ENCODE measurements at places on chromosomes 11 and 22.

DNA sequence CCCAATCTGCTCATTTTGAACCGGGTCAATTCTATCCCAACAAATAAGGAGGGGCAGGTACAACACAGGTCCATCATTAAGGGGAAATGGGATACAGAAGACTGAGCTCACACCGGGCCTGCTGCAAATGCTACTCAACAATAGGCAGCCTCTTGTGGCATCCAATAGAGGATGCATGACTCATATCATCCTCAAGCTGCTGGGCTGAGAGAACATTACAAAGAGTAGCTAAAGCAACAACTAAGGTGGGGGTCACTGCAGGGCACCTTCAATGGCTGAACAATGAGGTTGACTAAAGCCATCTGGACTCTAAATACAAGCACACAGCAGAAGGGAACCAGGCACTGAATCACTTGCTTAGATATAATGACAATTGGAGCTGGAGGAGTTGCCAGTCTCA is 130.1 kb upstream of the SYN3 start:
- DNase-seq: peak; percentile 72

DNA sequence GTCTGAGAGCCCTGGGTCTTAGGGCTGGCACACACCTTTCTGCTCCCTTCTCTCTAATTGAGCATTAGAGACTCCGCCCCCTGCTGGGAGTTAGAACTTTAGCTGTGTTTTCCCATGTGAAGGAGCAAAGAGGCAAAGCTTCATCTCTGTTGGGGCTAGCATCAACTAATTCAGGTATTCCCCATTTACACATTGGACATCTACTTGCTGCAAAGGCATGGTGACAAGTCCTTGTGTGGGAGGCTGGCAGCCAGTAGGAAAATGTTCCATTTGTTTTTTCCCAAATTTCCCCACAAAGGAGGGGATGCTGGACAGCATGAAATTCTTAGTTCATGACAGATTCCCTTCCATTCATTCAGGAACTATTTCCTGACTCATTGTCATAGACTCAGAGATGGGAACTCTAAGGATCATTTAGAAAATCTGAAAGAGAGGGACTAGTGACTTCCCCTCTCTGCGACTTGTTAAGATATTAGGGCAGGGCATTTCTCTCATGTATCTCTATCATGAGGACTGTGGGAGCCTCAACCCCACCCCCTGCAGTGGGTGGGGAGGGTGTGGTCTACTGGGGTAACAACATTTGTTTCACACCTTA is 3.6 kb downstream of the CD44 start:
- DNase-seq: no peak

- DNase-seq: no peak
Observed at GRCh38 chr11:31872076-31872443, 60.9 kb upstream of the PAX6 start.

DNA sequence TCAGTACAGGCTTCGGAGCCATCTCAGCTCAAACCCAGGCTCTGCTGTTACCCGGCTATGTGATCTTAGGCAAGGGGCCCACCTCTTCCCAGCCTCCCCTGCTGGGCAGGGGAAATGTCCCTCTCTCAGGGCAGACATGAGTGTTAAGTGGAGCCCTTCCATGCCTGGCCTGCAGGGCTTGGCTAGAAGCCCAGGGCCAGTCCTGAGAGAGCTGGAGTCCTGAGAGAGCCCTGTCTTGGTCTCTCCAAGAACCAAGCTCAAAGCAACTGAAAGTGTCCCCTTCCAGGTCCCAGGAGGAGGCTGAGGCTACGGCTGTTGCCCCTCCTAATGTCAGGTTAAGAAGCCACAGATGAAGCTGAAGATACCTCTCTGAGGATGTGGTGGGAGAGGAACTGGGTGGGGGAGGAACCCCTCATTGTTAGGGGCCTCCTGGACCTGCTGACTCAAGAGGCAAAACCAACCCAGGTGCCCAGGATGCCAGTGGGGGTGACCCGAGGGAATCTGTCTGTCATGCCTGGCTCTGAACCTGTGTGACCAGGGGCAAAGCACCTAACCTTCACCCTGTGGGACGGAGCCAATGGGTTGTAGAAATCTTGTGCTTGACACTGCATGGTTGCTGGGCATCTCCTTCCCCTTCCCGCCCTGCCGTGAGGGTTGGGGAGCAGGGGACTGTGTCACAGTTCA is 4.2 kb downstream of the ZP1 start:
- DNase-seq: no peak

DNA sequence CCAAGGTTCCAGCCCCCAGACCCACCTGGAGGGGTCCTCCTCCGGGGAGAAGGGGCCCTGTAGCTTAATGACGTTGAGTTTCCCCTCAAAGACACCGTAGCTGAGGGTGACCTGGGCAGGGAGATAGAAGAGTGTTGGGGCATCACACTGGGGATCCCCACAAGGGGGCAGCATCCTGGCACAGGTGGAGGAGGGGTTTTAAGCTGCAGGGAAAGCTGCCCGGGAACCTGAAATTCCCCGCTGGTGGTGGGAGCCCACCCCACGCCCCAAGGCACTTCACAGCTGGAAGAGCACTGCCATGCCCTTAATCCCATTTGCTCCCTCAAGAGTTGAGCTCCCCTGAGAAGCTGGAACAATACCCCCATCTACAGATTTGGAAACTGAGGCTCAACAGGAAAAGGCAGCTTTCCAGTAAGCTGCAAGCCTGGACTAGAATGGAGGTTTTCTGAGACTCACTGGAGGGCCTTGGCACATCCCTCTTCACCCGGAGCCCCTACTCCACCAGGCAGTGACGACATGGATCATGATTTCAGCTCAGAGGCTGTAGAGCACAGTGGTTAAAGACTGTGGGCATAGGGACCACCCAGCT is 13.7 kb downstream of the MFNG start:
- DNase-seq: no peak

DNA sequence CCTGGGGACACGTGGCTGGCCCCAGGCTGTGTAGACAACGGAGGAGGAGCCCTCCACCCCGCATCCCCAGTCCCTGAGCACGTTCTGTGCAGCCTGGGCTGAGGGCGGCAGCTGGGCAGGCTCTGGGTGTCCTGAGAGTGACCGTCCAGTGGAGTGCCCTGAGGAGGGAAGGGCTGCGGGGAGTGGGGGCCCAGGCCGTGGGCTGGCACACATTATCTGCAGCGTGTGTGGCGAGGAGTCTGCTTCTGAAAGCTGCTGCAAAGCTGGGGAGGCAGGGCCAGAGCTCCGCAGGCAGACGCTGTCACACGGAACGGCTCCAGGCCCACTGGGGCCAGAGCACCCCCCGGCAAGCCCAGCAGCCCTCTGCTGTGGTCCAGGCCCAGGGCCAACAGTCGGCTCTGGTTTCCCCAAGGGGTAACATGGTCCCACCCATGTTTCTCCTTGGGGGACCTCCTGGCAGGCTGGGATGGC is 835 bp upstream of the ANO9 start:
- no peak for DNase-seq

GRCh38 chr11:12863605-12864121 is 145.5 kb upstream of the RASSF10 start:
- DNase-seq: no peak

- no peak for DNase-seq
Observed at GRCh38 chr11:126185259-126186024, 26.0 kb downstream of the RPUSD4 start.

GRCh38 chr11:17506942-17507341 is 30.3 kb upstream of the ABCC8 start:
- no peak for DNase-seq

- no peak for DNase-seq
Observed at GRCh38 chr11:27186580-27186979, 146.0 kb downstream of the BBOX1 start.

DNA sequence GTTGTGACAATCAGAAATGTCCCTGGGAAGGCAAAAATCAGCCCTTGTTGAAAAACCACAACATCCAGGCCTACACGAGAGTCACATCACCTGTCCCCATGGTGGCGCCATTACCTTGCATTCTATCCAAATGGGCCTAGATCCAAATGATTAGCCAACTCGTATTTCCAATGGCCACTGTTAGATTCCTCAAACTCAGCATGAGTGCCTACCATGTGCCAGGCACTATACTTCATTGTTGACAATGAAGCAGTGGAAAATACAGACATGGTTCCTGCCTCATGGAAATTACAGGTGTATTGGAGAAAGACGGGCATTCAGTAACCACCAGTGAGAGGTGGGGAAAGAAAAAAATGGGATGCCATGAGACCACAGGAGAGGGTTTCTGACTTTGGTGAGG is 29.8 kb upstream of the CREB3L1 start:
- DNase-seq: peak; percentile 76

DNA sequence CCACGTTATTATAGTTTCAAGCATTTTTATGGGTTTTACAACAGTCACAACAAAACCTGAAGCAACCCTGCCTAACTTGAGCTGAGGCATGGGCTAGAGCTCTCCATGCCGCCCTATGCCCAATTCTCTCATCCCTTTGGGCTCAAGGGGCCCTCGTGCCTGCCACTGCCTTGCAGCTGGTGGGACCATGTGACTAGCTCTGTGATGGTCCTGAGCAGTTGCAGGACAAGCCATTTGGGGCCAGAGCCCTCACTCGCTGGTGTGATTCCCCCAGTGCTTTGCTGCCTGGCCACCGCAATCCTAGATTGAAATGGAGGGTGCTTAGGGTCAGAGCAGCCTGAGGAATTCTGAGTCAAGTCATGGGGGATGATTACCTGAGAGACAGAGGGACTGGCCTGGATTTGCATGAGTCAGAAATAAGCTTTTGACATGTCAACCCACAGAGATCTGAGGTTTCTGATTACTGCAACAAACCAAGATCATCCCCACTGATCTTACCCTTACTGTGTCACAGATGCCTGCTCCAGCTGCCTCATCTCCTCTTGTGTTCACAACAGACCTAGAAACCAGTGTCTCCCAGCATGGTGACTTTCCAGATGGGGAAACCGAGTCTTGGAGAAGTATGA is 323.7 kb downstream of the BRD1 start:
- DNase-seq: no peak

DNA sequence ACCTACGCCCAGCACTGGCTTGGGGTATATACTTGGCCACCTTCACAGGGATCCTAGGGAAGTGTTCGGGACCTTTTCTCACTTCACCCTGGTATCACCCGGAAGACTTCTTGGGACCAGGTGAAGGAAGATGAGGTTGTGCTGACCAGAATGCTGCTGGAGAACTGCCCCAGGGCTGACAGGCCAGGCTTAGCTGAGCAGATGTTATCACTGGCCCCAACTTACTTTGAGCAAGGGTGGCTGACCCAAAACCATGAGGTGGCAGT is 4.5 kb downstream of the FTH1 start:
- DNase-seq: no peak

DNA sequence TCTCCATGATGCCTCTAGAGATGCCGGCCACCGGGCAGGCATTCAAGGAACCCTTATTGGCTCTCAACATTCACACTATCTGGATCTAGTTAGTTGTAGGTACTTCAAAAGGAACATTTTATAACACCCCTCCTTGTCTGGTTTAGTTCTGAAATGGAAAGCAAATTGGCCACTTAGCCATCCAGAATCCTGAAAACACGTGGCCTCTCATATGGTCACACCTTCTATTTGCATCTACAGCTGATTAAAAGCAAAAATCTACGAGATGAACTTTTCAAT is 29.2 kb downstream of the ABTB2 start:
- no peak for DNase-seq

- DNase-seq: no peak
Observed at GRCh38 chr11:67355023-67355793, 1.9 kb upstream of the POLD4 start.

- DNase-seq: no peak
Observed at GRCh38 chr11:43576803-43577521, 103.6 kb upstream of the HSD17B12 start.

- no peak for DNase-seq
Observed at GRCh38 chr22:46202897-46203600, 47.0 kb downstream of the CDPF1 start.

GRCh38 chr11:130308886-130309285 is 5.8 kb downstream of the ZBTB44 start:
- DNase-seq: no peak

- DNase-seq: no peak
Observed at GRCh38 chr22:44181912-44182587, 1.3 kb downstream of the PARVG start.

GRCh38 chr22:46576556-46577367 is 39.3 kb upstream of the CELSR1 start:
- DNase-seq: no peak

GRCh38 chr11:61599968-61600710 is 19.3 kb upstream of the SYT7 start:
- DNase-seq: no peak

GRCh38 chr22:23888615-23889401 is 5.4 kb upstream of the MIF start:
- no peak for DNase-seq

DNA sequence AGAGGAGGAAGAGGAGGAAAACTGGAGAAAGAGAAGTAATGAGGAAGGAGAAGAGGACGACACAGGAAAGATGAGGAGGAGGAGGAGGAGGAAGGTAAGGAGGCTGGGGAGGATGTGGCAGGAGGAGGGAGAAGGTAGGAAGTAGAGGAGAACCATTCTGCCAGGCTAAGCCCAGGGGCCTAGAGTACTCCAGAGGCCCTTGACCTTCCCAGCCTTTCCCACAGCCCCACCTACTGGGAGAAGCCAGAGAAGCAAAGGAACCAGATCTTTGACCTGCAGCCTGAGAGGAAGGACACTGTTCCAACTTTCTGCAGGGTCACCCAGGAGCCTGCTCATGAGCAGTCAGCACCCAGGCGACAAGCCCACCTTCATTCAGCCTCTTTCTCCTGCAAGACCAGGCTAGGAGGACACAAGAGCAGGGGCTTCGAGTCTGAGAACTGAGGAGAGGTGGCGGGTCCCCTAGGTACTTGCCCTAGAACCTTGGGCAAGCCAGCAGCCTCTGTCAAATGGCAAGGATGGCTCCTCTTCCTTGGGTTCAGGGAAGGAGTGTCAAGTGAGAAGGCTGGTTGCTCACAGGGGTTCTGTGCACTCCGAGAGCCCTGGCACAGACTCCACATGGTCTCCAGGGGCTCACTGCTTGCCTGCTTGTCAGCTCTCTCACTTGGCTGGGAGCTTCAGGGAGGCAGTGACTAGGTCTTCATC is 27.9 kb upstream of the OAF start:
- no peak for DNase-seq

GRCh38 chr22:37219533-37219932 is 7.3 kb upstream of the SSTR3 start:
- DNase-seq: no peak

DNA sequence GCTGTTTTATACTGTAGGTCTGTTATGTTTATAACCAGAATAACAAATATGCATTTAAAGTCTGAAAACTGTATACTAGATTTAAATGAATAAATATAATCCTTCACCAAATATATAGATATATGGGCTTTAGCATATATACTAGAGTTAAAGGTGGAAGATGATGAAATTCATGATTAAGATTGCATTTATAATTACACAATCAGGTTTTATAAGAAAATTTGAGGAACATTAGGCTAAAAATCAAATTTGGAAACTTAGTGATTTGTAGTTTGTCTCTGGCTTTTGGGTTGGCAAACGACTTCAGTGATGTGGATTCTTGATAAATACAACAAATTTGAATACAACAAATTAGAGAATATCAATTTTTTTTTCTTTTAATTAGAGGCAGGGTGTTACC is 10.0 kb downstream of the BCL2L13 start:
- DNase-seq: no peak
